ENCODE measurements at places on chromosomes 13 and 19.

DNA sequence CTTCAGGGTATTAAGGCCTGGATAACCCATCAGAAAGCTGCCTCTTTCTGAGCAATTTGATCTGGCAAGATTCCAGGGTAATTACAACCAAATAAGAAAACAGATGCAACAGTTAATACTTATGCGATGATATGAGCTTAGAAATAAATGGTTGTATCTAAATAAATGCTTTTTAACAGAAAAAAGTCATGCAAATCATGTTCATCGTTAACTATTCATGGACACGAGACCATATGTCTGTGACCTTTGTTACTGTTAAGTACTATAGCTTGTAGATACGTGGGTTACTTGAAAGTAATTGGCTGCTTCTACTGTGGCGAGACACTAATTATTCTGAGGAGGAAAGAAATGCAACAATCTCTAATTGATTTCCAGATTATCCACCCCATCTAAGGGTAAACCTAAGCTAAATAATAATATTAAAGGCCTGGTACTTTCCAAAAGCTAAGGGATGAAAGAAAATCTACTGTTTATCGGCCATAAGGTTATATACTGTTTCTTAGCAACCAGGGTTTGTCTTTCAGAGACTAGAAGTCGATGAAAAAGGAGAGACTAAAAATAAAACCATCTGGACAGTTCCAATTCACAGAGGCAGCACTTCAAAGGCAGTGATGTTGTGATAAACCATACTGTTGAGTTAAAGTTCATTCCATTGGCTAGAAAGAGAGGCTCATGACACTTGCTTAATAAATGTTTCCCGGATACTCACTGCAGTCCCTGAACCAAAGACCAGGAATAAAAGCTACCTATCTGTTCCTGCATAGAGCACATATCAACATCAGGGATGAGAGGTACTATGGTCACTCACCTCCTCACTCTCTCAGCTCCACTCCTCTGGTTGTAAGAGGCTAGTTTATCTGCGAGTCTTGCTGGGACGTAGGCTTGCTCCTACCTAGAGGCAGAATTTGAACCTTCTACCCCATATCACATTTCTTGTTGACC is 1.5 kb downstream of the EPSTI1 start:
- DNase-seq = no peak

DNA sequence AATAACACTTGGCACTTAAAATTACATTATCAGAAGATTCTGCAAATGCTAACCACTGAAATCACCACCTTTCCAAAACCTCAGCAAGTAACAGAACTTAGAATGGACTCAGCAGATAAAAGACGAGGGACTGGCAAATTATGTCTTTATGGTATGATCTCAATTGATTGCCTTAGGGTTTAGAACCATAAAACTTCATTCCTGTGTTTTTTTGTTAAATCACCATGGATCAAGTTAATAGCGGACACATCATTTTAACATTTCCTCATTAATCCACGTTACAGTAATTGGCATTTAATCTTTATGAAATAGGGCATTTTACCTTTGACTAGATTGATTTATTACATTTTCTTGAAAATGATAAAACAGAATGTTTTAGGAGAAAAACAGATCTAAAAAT is 2070.3 kb downstream of the PCDH9 start:
- no peak for DNase-seq

DNA sequence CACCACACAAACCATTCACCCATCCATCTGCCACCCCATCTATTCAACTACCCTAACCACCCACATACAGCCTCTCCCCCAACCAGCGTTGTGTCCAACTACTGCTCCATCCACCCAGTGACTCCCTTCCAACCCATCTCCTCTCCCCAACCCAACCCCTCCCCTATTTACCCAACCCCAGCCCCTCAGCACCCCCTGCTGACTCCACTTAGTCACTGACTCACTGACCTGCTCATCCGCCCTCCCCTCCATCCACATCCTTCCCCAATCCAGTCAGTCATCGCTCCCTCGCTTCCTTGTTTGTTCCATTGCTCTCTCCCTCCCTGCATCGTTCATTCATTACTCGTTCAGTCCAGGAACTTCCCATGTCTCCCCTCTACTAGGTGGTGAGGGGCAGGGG is 39.2 kb downstream of the KCNC3 start:
- DNase-seq = no peak

GRCh38 chr13:112661291-112661690 is 28.5 kb upstream of the ATP11A start:
- no peak for DNase-seq

DNA sequence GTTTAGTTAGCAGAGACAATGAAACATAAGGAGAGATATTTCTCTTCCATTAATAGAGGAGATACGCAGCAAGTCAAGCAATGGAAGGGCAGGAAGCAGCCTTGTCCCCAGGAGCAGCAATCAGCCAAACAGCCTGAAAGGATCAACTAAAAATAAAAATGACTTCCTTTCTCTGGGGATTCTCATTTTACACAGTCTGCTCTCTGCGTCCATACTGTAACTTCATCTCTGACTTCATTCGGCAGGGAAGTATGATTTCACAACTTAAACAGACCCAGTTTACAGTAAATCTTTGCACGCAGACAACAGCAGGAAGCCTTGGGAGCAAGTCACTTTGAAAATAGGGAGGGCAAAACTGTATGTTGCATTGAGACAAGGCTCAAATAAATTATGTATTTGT is 826.7 kb downstream of the DIAPH3 start:
- DNase-seq = no peak

GRCh38 chr13:98150832-98151479 is 8.1 kb downstream of the FARP1 start:
- no peak for DNase-seq

DNA sequence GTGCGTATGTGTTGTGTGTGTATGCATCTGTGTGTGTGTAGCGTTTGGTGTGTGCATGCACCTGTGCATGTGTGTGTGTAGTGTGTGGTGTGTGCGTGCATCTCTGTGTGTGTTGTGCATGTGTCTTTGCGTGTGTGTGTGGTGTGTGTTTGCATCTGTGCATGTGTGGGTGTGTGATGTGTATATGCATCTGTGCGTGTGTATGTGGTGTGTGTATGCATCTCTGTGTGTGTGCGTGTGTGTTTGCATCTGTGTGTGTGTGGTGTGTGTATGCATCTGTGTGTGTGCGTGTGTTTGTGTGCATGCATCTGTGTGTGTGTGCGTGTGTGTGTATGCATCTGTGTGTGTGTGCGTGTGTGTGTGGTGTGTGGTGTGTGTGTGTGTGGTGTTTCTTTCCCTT is 20.6 kb downstream of the CELF5 start:
- no peak for DNase-seq

DNA sequence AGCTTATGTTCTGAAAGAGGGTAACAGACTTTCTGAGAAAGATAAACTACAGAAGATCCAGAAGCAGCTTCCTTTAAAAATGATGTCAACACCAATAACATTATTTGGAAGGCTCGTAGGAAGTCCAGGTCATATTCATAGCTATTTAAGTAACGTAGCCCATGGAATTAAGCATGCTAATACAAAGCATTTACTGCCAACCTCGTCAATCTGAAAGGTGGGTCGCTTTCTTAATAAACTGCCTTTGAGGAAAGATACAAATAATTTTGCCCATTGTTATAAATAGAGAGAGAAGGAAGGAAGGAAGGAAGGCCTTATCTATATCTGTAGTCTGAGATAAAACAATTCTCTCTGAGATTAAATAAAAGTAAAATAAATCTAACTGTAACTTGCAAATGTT is 80.3 kb downstream of the STARD13 start:
- DNase-seq = no peak

GRCh38 chr19:17687857-17688784 is at the start of gene UNC13A:
UNC13A (minus strand) TSS chr19:17688354; CDS start chr19:17688199, 155 bp downstream.
- DNase-seq = no peak

GRCh38 chr13:48858122-48858902 is 117.4 kb upstream of the FNDC3A start:
- DNase-seq = no peak

DNA sequence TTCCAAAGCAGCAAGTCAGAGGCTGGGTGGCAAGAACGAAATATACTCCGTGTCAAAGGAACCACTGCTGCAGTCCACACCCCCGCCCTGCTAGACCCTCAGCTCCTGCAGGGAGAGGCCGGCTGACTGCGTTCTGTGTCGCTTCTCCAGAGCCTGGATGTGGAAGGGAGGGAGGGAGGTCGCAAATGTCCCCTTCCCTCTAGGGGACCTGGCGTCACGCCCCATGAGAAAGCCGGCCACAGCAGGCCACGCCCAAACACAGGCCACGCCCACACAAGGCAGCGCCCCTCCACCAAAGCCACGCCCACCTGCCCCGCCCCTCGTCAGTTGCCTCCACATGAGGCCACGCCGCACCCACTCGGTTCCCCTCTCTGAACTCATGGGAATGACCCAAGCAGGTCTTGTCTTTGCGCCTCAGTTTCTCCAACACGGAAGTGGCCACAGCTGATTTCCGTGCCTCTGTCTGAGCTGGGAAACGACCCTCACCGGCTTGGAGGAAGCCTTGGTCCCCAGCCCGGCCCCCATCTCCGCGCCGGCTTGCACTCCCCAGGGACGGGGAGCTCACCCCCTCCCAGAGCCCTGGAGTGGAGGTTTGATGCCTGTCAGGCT is 38.4 kb upstream of the TCF3 start:
- peak; percentile 13 for DNase-seq

GRCh38 chr13:89465366-89465765 is 1794.2 kb downstream of the SLITRK5 start:
- no peak for DNase-seq

GRCh38 chr19:17754634-17755442 is 3.6 kb downstream of the FCHO1 start:
- no peak for DNase-seq

GRCh38 chr13:109730812-109731335 is 55.5 kb downstream of the IRS2 start:
- no peak for DNase-seq

- DNase-seq = no peak
Measured at GRCh38 chr19:6521718-6522646, 8.8 kb upstream of the TNFSF9 start.

GRCh38 chr13:25186187-25186586 is 14.1 kb upstream of the AMER2 start:
- no peak for DNase-seq

DNA sequence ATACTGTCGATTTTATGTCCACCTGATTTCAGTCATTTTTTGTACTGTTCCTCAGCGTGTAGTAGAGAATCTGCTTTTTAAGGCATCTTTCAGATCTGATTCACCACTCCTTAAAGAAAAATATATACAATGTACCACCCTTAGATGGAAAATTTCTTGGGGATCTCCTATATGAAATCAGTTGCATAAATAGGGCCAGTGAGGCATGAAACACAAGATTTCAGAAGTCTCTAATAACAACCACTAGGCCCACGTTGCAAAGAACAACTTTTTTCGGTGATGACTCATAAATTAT is 1.4 kb downstream of the USP12 start:
- DNase-seq = no peak

- DNase-seq = no peak
Measured at GRCh38 chr13:91586609-91587008, 188.2 kb downstream of the GPC5 start.

DNA sequence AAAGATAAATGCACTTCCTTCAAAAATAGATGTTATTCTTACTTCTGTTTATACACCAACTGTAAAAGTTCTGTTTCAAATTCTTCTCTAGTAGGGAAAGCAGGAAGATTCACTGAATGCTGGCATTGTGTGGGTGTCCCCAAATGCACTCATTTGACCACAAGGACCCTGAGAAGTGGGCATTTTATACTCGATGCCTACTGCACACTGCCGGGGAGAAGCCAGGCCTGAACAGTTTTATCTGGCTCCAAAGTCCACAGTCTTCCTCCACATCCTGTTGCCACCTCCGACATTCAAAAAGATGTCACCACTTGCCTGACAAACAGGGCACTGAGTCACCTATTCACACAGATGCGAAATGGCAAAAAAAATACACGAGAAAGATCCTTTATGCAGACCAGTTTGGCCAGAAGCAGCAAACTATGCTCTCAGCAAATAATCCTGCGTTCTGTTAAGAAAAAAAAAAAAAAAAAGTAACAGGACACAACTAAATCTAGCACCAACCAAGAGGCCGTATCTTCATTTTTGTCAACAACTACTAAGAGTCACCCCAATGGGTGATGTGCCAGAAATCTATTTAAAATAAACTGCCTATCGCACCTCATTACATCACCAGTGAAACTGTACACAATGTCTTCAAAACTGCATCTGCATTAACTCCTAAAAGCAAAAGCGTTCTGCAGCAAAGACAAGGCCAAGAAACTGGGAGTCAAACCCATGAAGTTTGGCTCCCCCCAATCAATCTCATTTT is 6.2 kb downstream of the ZC3H4 start:
- DNase-seq = no peak

DNA sequence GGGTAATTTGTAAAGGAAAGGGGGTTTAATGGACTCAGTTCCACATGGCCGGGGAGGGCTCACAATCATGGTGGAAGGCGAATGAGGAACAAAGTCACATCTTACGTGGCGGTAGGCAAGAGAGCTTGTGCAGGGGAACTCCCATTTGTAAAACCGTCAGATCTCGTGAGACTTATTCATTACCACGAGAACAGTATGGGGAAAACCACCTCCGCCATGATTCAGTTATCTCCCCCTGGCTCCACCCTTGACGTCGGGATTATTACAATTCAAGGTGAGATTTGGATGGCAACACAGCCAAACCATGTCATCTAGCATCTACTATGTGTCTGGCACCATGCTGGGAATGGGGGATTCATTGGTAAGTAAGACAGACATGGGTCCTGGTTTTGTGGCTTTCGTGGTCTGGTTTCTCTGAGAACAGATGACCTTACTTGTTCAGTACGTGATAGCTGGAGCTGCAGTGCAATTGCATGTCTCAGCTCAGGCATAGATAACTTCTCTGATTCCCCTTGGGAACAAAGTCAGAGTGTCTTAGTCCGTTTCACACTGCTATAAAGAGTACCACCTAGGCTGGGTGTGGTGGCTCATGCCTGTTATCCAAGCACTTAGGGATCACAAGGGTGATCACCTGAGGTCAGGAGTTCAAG is 8.3 kb downstream of the ZNF554 start:
- no peak for DNase-seq

DNA sequence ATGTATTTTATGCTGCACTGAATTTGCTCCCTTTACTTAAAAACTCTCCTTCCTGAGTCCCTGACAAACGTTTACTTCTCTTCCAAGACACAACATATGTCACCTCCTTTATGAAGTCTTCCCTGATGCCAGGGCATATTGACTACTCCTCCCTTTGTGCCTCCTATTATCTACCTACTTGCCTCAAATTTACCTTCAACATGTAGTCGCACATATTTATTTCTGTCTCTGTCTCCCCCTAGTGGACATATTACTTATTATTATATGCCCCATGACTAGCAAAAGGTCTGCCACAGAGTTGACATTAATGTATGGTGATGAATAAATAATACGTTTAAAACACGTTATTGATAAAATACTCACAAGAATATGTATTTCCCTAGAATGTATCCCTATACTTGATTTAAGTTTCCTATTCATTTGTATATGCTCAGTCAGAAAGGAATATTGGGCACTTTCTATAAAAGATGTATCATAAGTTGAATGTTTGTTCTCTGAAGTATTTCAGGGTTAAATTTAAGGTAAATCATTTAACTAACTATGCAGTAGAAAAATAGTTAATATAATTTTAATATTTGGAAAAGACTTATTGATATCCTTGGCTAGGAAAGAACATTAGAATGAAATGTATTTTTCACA is 250.3 kb upstream of the ATXN8OS start:
- no peak for DNase-seq
